CD4-positive, CD25-positive, alpha-beta regulatory T cell (primary cell): ENCODE measurements at places on chromosomes 1 and 21. TPM values are rescaled to one million over a fixed set of nuclear protein-coding genes. Genes with fewer than 3 reads are reported as not detected.

The SYTL1 gene
- 191 TPM for total RNA-seq

The OR2L13 gene
- total RNA-seq: not detected

The SPRR2F gene
- total RNA-seq: not detected

The TRIM62 gene
- 29.1 TPM for total RNA-seq

The PROK1 gene
- not detected for total RNA-seq

The EXO5 gene
- 7.2 TPM for total RNA-seq

The IKBKE gene
- total RNA-seq: 78.3 TPM

The RBM11 gene
- total RNA-seq: 0.76 TPM

The TSACC gene
- not detected for total RNA-seq

The PTCH2 gene
- total RNA-seq: 0.94 TPM

The RHCE gene
- not detected for total RNA-seq

The F13B gene
- total RNA-seq: not detected

The OLFML2B gene
- total RNA-seq: not detected

The PPIAL4G gene
- 0.20 TPM for total RNA-seq

DNA sequence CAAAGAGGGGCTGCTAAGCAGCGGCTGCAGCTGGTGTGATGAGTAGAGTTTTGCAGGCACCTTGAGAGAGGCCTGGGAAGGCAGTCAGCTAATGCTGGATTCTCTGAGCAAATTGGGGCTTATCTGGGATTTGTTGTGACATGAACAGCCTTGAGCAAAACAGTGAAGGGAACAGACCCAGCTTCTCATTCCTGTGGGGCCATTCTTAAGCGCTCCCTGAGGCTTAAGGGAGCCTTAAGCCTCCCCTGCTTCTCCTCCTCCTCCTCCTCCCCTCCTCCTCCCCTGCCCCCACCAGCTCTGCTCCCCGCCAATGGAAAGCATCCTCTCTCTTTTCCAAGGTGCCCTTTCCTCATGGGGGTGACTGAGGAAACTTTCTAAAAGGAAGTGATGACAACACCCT, 21.3 kb downstream of the HMGCS2 start:
- DNase-seq: no peak

GRCh38 chr1:95282518-95282895, 48.5 kb downstream of the RWDD3 start:
- no peak for DNase-seq

DNA sequence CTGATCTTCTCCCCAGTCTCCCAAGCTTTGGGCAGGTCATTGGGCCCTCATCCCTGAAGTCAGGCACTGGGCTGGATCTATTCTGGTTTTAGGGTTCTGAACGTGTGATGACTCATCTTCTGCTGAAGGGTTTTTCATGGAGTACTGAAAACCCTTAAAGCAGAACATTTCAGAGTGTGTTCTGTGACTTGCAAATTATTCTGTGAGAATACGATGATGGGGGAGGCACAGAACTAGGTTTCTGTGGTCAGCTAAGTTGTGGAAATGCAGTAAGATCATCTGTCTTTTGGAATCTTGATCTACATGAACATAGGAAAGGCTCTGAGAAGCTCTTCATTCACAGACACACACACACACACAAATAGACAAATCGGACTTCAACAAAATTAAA, 46.2 kb downstream of the NAV1 start:
- DNase-seq: no peak

- no peak for DNase-seq
These were observed 1.4 kb downstream of the ZMYND12 start for GRCh38 chr1:42454403-42454802.

DNA sequence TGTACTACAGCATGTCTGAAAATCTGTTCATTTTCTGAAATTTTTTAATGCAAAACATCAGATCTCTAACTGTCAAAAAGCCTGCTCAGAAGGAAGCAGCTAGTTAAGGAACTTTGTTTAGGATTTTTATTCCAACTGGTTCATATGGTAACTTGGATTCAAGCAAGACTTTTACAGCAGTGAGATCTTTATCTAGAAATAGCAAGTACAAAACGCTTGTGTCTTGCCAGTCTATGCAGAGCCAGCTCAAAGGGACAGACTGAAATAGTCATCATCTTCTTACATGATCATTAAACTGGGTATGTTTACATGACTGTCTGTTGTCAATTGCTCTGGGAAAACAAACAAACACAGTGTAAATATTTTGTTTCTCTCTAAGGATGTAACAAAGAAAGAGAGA, 37.6 kb downstream of the DDAH1 start:
- DNase-seq: no peak

DNA sequence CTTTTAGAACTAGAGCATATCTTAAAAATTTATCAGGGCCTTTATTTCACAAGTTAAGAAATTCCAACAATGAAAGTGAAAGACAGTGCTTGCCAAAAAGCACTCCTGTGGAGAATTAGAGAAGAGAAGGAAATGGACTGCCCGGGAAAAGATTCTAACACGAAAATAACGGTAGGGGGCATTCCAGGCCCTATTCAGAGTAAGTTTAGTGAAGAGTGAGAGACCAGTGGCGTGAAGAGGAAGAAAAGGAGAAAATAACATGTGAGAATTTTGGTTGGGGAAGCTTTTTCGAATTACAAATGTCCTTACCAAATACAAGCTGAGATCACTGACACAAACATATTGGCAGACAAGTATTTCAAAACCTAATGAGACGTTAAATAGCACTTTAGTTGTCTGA, 38.4 kb upstream of the RBM34 start:
- DNase-seq: no peak

GRCh38 chr1:81597720-81598426, 202.9 kb upstream of the ADGRL2 start:
- DNase-seq: no peak

DNA sequence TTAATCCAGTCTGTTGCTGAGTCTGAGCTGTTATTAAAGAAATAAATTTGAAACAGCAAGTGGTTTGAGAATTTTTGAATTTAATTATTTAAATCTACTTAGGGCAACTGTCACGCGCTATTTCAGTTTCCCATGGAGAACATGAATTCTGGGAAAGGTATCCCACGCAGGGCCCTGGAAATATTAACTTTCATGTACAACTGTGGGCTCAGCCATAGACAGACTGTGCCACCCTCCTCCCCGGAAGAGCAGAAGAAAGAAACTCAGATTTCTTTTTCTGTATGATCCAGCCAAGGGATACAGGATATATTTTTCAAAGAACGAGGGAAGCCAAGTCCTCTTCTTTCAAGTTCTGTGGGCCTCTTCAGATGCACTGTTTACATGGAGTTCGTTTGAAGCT, 172.6 kb upstream of the LMO4 start:
- DNase-seq: no peak

- no peak for DNase-seq
These were observed 132.4 kb downstream of the ROR1 start for GRCh38 chr1:63906047-63906704.

GRCh38 chr21:14762734-14763694, 216.9 kb upstream of the SAMSN1 start:
- peak; percentile 78 for DNase-seq

DNA sequence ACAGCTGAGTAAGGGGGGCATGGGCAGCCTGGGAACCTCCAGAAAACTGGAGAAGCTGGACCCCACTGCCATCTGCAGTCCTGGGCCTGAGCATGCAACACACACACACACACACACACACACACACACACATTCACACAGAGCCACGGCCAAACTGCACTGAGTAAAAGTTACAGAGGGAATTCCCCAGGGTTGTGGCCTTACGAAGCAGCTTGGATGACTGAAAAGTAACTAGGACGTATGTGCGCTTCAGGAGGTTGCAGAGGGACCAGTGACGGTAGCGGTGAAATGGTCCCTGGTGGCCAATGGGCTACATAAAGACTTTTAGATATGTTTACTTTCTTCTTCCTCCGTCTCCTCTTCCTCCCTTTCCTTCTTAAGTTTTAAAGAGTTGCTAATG, 232.5 kb upstream of the TMEM51 start:
- DNase-seq: no peak

GRCh38 chr1:114512595-114513280, 1.7 kb upstream of the TRIM33 start:
- no peak for DNase-seq

DNA sequence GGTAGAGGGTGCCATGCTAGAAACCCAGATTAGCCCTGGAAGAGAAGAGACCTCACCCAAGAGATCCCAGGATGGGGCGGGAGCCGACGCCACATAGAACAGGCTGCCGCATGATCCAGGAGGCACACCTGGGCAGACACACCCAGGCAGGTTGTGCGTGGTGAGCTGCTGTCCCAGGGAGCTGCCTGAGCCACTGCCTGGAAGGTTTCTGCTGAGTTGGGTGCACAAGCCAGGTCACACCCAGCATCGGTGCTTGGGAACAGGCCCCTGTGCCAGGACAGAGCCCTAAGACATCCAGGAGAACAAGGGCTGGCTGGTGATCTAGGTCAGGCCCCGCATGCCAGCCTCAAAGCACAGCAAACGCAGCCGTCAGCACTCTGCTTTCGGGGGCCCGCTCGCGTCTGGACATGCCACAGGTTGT, 40.2 kb downstream of the CTNNBIP1 start:
- DNase-seq: no peak

GRCh38 chr1:4700801-4701200, 46.4 kb downstream of the AJAP1 start:
- DNase-seq: no peak

DNA sequence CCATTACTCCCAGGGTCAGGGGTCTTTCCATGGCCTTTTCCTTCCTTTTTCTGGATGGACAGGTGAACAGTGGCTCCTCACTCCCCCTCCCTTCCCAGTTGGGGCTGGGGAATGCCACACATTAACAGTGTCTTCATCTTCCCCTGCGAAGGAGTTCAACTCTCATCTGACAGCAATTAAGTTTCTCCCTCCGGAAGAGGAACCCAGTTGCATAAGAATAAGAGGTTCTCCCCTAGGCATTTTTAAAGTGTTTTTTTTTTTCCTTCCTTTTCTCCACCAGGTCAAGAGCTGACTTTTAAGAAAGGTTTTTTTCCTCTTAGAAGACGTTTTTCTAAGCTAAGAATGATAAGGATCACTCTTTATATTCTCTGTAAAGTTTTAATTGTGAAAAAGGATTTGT, 42.3 kb upstream of the FASLG start:
- no peak for DNase-seq

DNA sequence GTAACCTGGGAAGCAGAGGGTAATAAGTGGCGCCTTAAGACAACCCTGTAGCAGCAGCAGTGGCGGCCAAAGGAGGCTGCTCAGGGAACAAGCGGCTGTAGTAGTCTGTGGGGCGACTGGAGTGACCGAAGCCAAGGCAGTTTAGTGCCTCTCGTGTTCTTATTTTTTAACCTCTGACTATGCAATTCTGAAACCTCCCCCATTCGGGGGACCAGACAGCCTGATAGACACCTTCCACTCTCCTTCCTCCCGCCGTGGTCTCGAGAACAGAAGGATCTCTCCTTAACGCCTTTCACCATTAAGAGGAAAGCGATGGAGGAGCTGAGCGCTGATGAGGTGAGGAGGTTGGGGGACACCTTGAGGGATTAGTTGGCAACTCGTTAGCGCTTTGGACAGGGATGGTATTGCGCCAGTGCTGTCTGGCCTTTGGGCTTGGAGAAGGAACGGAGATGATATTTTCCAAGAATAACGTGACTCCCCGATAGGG, 644 bp downstream of the UBE4B start:
- no peak for DNase-seq

GRCh38 chr1:156504438-156504813, 3.9 kb upstream of the MEF2D start:
- DNase-seq: peak; percentile 81

DNA sequence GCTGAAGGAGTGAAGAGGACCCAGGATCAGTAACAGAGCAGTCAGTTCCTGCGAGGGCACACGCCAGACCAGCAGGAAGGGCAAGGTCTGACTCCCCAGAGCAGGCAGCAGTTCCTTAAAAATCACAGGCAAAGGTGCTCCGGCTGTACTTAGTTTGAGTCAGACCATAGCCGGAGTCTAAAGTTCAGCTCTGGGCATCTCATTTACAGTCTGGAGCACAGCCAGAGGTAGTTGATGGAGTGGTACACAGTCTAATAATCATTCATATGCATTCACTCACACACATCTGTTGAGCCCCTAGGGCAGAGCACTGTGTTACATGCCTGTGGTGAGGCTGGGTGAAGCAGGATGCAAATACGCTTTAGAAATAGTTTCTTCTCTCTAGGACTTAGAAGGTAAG, 7.3 kb upstream of the AMIGO1 start:
- DNase-seq: no peak

- no peak for DNase-seq
These were observed 5.9 kb downstream of the BLACAT1 start for GRCh38 chr1:205449750-205450443.

DNA sequence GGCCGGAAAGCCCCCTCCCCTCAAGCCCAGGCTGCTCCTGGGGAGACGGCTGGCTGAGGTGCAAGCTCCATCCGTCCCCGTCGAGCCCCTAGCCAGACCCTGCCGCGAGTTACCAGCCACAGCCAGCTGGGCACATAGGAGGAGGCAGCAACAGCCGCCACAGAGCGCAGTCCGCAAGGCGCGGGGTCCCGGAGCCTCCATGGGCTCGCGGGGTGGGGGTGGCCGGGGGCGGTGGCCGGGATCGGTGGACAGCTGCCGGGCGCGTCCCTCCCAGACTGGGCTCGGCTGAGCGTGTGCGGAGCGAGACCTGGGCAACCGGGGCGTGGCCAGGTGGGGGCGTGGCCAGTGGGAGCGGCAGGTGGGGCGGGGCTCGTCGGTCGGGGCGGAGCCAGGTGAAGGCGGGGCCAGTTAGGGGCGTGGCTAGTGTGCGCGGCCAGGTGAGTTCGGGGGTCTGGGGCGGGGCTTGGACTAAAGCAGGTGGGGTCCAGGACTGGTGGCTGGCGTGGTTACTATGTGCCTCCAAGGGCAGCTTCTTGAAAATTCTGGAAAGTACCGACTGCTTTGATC, at the start of gene CD164L2:
Gene CD164L2 (minus strand): TSS at position 295 of the 567 bp plus-strand sequence. CDS start 94 bp downstream, at position 201.
- no peak for DNase-seq

DNA sequence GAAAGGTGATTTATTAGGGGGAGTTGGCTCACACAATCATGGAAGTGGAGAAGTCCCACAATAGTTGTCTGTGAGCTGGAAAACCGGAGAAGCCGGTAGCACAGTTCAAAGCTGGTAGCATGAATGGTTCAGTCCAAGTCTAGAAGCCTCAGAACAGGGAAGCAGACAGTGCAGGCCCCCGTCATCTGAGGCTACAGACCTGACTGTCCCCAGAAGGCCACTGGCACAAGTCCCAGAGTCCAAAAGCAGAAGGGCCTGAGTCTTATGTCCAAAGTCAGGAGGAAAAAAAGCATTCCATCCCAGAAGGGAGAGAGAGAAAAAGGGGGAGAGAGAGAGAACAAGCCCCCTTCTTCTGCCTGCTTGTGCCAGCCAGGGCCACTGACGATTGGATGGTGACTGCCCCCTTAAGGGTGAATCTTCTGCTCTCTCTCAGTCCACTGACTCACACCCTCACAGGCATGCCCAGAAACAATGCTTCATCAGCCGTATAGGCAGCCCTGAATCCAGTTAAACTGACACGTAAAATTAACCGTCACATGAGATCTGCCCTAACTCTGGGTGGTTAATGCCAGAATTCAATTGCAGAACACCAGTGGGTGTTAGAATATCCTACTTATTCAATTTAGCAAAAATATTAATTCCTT, 49.3 kb upstream of the POU2F1 start:
- no peak for DNase-seq

- DNase-seq: no peak
These were observed 155.8 kb downstream of the NTMT2 start for GRCh38 chr1:170301596-170301995.
